RKO (cell line): ENCODE measurements at places on chromosomes 6 and 20.

DNA sequence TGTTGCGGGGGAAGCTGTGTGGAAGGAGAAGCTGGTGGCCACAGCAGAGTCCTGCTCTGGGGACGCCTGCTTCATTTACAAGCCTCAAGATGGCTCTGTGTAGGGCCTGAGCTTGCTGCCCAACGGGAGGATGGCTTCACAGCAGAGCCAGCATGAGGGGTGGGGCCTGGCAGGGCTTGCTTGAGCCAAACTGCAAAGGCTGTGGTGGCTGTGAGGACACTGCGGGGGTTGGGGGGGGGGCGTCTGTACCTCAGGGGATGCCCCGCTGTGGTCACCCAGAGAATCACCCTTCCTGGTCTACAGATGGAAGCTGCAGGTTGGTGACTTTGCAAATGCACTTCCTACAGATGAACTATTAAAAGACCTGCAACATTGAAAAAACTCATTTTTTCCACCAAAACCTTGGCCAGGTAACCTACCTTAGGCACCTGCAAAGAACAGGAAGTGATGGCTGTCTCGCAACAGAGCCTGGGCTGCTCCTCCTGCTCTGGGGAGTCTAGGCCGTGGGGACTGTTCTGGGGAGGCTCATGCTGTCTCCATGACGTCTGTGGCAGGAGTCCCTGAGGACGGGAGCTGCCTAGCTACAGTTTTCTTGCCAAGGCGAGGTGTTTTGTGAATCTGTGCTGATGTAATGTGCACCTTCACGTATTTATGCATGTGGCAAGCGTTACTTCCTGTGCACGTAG lies 7.3 kb downstream of the NPBWR2 start:
- DNase-seq: no peak

DNA sequence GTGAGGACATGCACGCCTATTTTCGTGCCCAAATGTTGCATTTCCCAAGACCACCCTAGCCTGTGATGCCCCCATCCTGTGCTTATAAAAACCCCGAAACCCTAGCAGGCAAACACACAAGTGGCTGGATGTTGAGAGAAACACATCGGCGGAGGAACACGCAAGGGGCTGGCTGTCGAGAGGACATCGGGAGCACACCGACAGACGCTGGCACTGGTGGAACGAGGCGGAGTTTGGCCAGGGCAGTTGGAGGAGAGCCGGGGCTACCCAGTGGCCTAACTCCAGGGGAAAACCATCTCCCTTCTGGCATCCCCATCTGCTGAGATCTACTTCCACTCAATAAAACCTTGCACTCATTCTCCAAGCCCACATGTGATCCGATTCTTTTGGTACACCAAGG lies 225.9 kb upstream of the GRIK2 start:
- no peak for DNase-seq

DNA sequence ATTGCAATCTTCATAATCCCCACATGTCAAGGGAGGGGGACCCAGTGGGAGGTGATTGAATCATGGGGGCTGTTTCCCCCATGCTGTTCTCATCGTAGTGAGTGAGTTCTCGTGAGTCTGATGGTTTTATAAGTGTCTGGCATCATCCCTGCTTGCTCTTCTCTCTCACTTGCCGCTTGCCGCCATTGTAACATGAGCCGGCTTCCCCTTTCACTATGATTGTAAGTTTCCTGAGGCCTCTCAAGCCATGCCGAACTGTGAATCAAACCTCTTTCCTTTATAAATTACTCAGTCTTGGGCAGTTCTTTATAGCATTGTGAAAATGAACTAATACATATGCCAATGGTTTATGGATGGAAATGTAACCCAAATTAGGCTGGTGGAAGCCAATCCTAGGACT lies 109.4 kb upstream of the AKAP12 start:
- DNase-seq: no peak

DNA sequence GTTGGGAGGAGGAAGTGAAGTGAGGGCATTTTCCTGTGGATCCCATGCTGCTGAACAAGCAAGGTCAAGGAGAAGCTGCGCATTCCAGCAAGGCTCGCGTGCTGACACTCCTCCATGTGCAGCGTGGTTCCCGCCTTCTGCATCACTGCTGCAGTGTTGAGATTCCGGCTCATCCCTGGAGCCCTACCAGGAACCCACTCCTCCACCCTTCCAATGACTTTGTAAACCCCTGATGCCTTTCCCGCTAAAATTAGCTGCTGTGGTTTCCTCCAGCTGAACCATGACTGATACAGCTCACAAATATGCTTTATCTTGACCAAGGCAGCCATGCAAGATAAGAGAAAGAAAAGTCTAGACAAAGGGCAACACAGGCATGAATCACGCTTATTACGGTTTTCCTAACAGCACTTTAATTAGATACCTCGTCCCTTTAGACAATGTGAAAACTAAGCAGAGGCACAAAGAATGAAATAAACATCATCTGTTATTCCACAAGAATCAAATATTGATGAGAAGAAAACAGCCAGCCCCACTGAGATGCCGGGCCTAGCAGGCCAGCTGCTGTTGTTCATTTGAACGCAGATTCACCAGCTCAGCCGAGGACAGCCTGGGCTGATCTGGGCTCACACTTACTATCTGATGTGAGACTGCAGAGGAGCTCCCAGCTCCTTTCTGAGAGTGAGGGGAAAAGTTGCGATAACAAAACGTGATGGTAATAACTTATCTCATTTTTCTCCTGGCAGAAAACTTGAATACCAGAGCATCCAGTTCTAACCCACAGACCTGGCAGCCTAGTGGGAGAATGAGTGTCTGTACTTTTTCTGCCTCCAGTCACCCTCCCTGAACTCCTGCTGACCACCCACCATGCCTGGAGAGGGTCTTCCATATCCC lies 14.2 kb upstream of the BNIP5 start:
- DNase-seq: no peak

DNA sequence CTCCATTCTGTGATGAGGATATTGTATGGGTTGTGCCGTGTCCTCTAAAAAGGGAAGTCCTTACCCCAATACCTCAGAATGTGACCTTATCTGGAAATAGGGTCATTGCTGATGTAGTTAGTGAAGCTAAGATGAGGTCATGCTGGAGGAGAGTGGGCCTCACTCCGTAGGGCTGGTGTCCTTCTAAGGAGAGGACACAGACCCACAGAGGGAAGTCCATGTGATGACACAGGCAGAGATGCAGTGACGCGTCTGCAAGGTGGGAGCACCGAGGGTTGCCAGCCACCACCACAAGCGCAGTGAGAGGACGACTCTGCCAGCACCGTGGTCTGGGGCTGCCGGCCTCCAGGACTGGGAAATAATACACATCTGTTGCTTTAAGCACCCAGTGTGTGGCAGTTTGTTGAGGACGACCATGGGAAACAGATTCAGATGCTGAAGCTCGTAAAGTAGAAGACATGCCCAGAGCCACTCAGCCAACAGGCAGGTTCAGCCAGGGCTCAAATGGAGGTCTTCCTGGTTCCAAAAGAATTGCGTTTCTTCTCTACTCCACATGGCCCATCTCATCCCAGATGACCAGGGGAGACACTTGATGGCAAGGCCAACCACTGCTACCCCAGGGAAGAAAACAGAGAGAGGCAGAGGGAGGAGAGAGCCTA lies 59.2 kb upstream of the DUSP22 start:
- no peak for DNase-seq

DNA sequence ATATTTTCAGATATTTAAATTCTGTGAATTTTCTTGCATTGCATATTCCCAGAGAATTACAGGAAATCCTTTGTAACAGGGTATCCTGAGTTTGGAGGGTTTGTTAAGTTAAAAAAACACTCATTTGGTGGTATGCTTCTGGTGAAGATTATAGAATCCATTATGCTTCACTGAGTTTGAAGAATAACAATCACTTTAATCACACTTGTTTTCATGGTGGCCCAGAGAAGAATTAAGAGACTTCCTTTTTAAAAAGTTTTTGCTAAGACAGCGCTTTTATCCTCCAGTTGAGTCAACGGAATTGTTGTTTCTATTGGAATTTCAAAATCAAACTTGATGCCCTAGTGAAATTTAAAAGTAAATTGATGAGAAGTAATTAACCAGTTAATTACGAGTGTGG lies 17.4 kb downstream of the PLEKHG1 start:
- no peak for DNase-seq

DNA sequence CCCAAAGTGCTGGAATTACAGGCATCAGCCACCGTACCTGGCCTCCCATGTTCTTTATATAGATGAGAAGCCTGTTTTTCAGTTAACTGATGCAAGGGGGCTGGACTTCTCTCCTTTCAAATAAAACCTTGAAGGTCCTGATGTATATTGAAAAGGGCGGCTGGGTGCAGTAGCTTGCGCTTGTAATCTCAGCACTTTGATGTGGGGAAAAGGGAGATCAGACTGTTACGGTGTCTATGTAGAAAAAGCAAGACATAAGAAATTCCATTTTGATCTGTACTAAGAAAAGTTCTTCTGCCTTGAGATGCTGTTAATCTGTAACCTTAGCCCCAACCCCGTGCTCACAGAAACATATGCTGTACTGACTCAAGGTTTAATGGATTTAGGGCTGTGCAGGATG lies 16.1 kb upstream of the SAMHD1 start:
- no peak for DNase-seq

GRCh38 chr6:163719028-163719742 lies 304.7 kb downstream of the QKI start:
- no peak for DNase-seq

GRCh38 chr20:53716395-53716794 lies 122.8 kb upstream of the ZNF217 start:
- no peak for DNase-seq

- no peak for DNase-seq
Measured at GRCh38 chr6:148972481-148972880, 225.7 kb downstream of the UST start.

- no peak for DNase-seq
Measured at GRCh38 chr20:5651746-5652145, 98.5 kb upstream of the SHLD1 start.

DNA sequence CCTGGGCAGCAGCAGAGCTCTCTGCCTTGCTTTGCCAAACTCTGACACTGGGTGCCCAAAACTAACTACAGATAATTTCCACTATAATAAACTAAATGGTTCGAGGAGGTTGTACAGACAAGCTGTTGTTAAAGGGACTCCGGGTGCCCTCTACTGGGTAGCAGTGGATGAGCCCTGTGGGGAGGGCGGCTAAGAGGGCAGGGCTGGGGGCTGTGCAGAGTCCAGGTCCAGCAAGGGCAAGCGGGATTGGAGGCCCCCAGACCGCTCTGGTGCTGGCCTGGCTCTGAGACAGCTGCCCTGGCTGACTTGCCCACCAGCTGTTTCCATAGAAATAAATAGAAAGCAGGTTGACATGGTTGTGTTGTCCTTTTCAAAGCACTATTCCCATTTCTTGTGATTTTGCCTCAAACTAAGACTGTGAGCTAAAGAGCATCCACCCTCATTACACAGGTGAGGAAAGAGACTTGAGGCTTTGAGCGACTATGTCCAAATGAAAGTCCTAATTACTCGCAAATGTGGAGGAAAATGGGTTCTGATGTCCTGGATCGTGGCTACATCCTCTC lies 167.6 kb upstream of the CST7 start:
- peak; percentile 28 for DNase-seq

GRCh38 chr6:157056275-157056674 lies 267.0 kb downstream of the TMEM242 start:
- no peak for DNase-seq

GRCh38 chr6:105746130-105746505 lies 340.0 kb upstream of the PRDM1 start:
- DNase-seq: no peak

GRCh38 chr6:12419631-12420272 lies 129.6 kb downstream of the EDN1 start:
- DNase-seq: no peak

GRCh38 chr6:47303342-47303741 lies 6.4 kb downstream of the TNFRSF21 start:
- DNase-seq: no peak

GRCh38 chr6:95530176-95530819 lies 47.0 kb upstream of the MANEA start:
- DNase-seq: no peak

- no peak for DNase-seq
Measured at GRCh38 chr6:40907198-40907701, 131.8 kb downstream of the UNC5CL start.

- no peak for DNase-seq
Measured at GRCh38 chr6:133967347-133967746, 14.3 kb downstream of the TBPL1 start.

- no peak for DNase-seq
Measured at GRCh38 chr20:32808438-32808837, 11.3 kb upstream of the MAPRE1 start.

DNA sequence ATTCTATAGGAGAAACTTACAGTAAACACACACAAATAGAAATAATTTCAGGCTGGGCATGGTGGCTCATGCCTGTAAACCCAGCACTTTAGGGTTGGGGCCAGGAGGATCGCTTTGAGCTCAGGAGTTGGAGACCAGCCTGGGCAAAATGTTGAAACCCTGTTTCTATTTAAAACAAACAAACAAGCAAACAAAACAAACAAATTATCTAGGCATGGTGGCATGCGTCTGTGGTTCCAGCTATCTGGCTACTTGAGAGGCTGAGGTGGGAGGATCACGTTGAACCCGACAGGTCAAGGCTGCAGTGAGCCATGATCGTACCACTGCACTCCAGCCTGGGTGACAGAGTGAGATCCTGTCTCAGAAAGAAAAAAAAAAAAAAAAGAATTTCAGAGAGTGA lies 64.0 kb downstream of the NHLRC1 start:
- no peak for DNase-seq
